Cardiac ventricle fibroblast (primary cell): ENCODE measurements at places on chromosomes 7 and 10. TPM values are rescaled to one million over a fixed set of nuclear protein-coding genes. Genes with fewer than 3 reads are reported as not detected.

The NUTM2A gene
- total RNA-seq, result 0.06 TPM in 1 of 2 replicates, not detected in the other

The BICC1 gene
- 105 and 110 TPM in 2 replicates for total RNA-seq

The ODAD2 gene
- not detected in 2 replicates for total RNA-seq

The CTAGE15 gene
- not detected in 2 replicates for total RNA-seq
